ENCODE measurements at places on chromosomes 2 and 18.

DNA sequence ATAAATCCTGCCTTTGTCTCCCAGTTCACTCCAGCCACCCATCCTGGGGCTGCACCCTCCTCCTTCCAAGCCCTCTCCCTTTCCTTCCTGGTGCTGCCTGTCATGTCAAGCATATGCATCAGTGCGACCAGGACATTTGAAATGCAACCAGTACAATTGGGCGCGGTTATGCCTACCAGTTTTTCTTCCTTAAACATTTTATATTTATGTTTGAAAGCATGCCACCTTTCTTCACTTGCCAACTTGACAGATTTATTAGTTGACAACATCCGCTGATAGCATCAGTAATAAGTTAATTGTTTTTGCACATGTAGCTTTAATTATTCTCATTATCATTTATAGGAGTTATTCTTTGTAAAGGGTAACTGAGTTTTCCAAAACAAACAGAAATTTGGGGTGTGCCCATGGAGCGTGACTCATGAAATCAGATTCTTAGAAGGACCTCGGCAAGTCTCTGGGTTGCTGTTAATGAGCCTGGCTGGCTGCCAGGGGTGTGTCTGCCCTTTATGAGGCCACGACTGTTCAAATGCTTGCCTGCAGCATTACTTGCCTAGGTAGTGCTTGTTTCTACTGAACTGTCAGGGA is 32.8 kb upstream of the IL1B start:
- DNase-seq = peak; percentile 44

GRCh38 chr18:23547306-23547705 is 39.0 kb downstream of the NPC1 start:
- no peak for DNase-seq

- no peak for DNase-seq
Measured at GRCh38 chr18:57433934-57434535, 1.1 kb upstream of the ONECUT2 start.

DNA sequence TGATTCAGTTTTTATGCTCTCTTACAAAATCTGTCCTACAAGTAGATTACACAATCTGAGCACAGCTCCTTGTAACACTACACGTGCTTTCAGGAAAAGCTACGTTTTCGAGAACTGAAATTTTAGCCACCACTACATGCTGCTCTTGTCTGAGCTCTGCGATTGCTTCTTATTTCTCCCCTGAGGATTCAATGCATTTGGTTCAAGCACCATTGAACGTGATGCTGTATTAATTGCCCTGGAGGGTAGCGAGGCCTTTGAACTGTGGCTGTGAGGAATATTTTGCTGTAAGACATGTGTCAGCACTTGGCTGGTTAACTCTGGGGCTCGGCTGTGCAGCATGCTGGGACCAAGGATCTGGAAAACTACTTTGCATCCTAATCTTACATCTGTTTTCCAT is 405.8 kb downstream of the EPHA4 start:
- DNase-seq = no peak

DNA sequence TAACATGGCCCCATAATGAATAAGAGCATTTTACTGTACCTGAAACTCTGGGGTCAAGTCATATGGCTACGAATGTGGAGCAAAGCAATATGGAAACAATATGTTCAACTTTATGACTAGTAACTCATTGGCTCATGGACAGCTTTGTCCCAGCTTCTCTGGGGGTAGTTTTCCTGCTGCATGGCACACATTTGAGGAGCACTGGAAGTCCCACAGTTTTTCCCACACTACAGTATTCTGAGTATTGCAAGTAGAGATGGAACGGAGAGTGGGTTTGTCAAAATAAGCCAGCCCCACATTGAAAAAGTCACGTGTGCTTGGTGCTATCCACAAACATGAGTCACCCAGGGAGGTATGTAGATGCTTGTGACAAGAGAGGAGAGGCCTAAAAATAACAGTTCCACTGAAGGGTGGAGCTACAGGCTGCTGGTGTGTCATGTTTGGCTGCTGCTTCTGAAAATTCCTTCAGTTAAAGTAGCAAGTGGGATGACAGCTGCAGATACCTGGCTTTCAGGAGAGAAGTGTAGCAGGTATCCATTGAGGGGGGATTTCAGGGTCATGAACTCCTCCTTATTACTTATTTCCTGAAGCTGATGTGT is 48.2 kb upstream of the CTAGE1 start:
- DNase-seq = no peak

DNA sequence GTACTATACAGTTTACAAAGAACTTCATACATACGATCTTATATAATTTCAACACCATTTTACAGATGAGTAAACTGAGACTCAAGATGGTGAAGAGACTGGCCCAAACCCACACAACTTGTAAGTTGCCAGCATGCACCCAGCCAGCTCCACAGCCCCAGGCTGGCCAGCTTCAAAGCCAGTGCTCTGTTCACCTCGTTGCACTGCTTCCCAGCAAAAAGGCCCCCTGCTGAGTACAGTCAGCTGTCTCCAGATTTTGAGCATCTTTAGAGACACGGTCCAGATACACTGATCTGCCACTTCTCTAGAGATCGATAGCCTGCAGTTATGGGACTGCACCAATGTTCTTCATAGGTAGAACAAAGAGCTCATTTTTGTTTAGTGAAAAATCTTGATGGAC is 257.2 kb upstream of the CHAC2 start:
- DNase-seq = no peak
